ENCODE measurements at places on chromosomes 5 and 9. TPM values are rescaled to one million over a fixed set of nuclear protein-coding genes. Genes with fewer than 3 reads are reported as not detected.

DNA sequence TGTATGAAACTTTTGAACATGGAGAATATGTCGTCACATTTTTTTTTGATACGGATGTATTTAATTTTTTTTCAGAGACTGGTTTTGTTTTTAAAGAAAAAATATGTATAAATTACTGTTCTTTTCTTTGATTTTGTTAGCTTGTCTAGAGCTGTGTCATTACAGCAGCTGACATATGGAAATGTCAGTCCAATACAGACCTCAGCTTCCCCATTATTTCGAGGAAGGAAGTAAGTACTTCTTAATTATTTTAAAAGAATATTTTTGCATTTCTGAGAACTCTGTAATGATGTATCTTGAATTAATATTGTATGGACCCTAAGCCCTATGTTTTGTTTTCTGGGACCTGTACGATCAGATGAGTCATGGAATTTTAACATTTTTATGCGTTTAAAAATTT lies 7.6 kb downstream of the TENT2 start:
- no peak for DNase-seq

DNA sequence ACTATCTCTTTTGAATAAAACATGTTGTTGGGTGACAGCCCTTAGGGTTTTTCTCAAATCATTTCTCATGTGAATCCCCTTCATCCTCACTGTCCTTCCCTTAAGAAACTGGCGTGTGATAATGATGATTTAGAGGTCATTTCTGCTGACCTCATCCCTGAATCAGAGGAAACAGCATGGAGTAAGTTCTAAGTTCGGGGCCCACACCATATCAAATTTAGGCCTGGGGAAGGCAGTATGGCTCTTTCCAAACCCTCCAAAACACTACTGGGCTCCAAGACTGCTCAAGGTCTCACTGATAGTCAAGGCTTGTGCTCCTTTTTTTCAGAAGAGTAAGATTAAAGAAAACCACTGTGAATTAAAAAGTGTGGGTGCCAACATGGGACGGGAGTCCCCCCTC lies 872 bp upstream of the SMIM3 start:
- DNase-seq, result no peak

DNA sequence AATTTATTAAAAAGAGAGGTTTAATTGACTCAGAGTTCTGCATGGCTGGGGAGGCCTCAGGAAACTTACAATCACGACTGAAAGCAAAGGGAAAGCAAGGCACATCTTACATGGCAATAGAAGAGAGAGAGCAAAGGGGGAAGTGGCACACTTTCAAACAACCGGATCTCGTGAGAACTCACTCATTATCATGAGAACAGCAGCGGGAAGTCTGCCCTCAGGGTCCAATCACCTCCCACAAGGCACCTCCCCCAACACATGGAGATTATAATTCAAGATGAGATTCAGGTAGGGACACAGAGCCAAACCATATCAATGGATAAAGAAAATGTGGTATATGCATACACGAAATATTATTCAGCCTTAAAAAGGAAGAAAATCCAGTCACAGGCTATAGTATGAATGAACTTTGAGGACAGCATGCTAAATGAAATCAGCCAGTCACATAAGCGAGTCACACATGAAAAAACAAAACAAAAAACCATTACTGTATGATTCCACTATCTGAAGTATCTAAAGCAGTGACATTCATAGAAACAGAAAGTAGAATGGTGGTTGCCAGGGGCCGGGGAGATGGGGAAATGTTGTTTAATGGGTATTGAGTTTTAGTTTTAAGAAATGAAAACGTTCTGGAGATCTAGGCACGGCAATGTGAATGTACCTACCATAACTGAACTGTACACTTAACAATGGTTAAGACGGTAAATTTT lies 83.4 kb upstream of the PCA3 start:
- no peak for DNase-seq

DNA sequence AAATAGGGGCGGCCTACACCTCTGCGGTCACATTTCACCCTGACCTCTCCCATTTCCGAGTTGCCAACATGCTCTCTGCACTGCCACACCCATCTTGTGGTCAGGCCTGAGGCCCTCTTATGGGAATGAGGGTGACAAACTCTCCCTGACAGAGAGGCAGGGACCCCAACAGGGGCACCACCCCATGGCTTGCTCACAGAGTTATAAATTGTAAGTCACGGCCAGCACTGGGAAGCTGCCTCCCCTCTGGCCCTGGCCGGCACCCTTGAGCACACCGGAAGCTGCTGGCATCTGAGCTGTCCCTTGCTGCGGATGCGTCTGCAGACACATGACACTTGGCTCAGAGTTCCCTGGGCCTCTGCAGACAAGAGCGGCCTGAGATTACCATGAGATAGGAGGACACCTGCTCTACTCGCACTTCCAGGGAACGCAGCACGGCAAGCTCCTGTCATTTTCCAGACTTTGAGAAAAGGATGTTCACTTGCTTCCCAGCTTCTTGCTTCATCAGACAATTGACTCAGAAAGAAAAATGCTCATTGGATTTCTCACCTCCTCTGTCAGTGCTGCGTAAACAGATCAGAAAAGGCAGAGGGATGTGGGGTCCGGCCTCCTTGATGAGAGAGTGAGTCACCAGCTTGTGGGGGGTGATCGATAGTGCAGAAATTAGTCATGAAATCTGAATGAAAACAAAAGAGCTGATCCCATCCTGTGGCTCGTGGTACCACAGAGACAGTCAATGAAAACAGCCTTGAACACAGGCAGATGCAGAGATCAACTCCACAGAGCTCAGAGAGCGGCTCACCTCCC lies 269.8 kb downstream of the SYK start:
- DNase-seq, result no peak

DNA sequence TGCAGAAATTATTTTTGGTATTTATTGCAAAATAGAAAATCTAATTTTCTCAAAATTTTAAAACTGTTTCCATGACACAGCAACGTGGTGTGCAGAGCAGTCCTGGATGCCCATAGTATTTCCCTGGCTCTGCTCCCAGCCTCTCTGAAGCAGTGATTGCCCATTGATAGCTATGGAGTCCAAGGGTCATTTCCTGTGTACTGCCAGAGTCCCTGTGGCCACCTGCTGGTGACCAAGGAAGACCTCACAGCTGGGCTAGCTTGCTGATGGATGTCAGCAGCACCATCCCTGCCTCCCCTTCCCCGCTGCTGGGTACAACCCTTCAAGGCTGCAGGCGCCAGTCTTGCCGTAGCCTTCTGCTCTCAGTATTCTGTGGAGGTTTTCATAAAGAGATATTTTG lies 184.1 kb downstream of the DIRAS2 start:
- no peak for DNase-seq

GRCh38 chr5:132076983-132077382 lies 3.4 kb downstream of the CSF2 start:
- no peak for DNase-seq

- DNase-seq, result no peak
Observed at GRCh38 chr9:114513055-114513958, 8.0 kb upstream of the WHRN start.

DNA sequence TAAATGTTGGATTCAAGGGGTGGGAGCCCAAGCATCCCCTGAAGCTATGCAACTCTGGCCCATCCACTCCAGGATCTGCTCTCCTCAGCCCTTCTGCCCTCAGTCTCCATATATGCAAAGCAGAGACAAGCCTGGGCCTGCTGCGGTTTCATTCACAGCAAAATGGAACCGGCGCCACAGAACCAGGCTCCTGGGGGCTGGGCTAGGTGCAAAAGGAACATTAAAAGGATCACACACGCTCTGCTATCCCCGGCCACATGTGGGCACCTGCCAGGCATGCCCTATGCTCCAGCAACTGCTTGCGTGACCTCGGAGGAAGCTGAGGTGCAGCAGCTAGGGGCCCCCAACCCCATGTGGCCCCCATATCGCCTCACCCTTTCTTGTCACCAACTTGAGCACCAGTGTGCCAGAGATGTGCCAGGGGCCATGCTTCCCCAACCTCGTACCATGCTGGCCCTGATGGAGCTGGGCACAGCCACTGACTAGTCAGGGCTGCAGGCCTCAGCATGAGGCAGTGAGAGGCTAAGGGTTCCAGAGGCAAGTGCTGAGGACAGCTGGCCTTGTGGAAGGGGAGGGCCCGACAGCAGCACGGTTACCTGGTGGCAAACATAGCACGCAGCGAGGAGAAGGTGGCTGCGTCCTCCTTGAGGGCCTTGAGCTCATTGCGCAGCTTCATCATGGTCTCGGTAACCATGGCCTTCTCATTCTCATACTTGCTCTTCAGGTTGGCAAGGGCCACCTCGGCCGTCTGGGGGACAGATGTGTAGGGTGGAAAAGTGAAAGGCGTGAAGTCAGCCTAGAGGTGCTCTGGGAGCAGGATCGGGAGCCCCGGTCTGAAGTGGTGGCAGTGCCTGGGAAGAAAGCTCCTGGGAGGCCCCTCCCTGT lies 47.2 kb downstream of the BICD2 start:
- no peak for DNase-seq

The FBXL7 gene
- total RNA-seq, result under 0.01 TPM

The TRAF1 gene
- total RNA-seq, result 2.2 TPM

The SAXO1 gene
- total RNA-seq, result under 0.01 TPM

The NFIB gene
- total RNA-seq, result 1.1 TPM

The PCDHA2 gene
- total RNA-seq, result under 0.01 TPM

All from hematopoietic multipotent progenitor cell (in vitro differentiated cells).